ENCODE measurements at places on chromosomes 1 and 21. TPM values are rescaled to one million over a fixed set of nuclear protein-coding genes. Genes with fewer than 3 reads are reported as not detected.

TRAF3IP3 gene
- total RNA-seq, result 4.4 TPM

PPIAL4G gene
- not detected for total RNA-seq

DNA sequence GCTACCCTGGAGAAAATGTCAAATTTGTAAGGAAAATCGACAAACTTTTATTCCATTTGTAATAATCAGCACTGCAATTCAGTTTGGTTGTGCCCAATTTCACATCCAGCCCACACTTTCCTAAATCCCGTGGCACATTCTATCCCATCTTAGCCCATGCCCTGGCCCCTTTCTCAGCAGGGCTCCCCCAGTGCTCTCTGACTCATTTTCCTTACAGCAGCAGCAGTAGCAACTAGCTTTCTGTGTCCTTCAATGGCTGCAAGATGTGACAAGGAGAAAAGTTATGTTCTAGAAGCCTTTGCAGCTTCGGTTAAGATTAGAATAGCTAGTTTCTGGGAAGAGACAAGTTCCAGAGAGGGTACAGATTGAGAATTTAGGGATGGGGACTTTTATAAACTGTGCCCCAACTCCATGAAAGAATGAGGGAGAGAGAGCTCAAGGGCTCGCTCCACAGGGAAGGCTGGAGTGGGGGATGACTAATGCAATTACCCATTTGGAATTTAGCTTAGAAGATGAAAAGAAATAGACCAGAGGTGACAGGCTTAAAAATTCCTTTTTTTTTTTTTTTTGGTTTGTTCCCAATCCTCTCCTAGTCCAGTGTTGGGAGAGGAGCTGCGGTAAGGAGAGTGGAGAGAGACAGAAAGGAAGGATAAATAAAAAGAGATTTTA is 47.0 kb upstream of the POU2F1 start:
- DNase-seq, result no peak

FCGR3B gene
- total RNA-seq, result 0.58 TPM

DNA sequence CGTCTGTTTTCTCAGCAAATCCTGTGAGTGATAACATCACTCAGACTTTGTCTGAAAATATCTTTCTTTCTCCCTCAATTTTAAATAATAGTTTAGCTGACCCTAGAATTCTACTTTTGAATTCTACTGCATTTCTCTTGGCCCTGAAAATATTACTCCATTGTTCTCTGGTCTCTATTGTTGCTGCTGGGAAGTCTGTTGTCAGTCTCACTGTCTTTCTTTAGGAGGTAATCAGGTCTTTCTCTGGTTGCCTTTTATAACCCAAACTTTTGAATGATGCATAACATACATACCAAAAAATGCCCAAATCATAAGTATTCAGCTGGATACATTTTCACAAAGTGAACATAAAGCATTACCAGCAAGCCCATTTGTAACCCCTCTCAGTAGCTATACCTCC is 100.0 kb downstream of the MATN1 start:
- DNase-seq, result no peak

DNA sequence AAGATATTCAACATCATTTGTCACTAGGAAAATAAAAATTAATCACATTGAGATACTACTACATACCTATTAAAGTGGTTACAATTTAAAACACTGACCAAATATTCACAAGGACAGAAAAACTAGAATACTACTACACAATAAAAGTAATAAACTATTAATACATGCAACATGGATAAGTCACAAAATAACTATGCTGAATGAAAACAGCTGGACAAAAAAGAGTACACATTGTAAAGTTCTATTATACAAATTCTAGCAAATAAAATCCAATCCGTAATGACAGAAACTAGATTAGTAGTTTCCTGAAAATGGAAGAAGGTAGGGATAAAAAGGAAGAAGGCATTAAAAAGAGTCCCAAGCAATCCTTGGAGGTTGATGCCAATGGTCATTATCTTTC is 348.7 kb upstream of the PTBP2 start:
- no peak for DNase-seq

DNA sequence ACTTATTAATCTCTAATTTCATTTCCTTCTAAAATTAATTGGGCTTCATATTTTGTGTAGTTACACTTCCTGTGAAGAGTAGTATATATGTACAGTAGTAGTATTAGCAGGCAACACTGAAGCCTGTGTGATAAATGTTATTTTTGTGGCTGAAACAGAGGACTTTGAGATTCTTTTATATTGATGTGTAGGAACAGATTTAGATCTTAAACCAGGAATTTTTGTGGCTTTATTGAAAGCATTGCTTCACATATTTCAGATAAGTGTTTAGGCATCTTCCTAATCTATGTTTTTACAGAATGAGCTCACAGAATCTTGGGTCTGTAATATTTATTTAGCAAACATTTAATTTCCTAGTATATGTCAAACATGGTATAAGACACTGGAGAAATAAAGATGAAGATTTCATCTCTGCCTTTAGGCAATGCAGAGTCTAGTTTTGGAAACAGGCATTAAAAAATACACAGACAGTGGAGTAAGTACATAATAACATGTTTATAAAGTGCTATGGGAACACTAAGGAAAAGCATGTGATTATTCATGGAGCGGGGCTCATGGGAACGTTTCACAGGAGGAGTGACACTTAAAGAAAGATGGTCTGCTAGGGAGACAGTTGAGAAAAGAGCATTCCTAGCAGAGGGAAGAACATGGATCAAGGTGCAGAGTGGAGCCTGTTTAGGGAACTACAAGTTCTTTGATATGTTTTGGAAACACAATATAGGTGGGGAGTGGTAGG is 52.7 kb downstream of the MIGA1 start:
- DNase-seq, result no peak

DNA sequence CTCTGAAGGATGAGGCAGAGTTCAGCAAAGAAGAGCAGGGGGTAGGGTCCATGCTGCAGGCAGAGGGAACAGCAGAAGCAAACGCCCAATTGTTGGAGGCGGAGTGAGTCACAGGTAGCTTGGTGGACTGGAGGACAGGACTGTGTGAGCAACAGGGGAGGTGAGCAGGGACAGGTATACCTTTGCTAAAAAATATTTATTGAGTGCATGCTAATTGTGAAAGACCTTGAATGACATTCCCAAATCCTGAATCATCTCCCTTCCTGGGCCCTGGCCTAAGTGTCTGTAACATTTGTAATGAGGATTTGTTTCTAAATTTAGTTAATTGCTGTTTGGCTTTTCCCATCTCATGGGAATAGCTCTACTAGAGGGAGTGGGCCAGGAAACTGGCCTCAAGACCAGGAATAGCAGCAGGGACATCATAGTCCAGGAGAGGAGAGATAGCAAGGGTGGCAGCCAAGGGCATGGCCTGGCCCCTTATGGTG is 123.7 kb downstream of the FOXD2 start:
- DNase-seq, result no peak

DNA sequence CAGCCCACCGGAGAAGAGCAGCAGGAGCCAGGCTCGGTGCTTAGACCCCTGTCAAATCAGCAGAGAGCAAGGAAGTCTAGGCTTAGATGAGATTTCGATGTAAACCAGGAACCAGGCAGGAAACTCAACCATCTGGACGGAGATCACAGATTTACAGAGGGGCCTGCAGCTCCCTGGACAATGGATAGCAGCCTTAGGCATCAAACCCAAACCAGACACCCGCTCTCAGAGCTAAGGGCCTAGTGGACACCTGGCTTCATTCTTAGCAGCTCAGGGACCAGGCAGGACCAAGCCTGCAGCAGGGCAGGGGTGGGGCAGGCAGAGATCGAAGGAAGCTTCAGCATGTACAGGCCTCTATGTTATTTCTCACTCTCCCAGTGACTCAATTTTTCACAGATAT is 127.8 kb upstream of the FMN2 start:
- DNase-seq, result no peak

MASP2 gene
- not detected for total RNA-seq

GRCh38 chr1:12316331-12316730 is 86.5 kb downstream of the VPS13D start:
- DNase-seq, result no peak

Data from left colon (tissue), 2 donors.